ENCODE measurements at places on chromosomes 13 and 19. TPM values are rescaled to one million over a fixed set of nuclear protein-coding genes. Genes with fewer than 3 reads are reported as not detected.

DNA sequence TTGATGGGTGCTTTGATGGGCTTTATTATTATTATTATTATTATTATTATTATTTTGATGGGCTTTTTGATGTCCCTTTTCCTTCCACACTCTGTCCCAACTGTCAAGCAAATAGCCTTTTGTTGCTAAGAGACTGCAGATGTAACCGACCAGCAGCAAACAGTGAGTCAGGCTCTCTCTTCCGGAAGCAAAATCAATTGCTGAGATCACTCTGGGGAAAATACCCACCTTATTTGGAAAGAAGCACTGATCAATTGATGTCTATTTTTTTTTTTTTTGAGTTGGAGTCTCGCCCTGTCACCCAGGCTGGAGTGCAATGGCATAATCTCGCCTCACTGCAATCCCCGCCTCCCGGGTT is 2.9 kb downstream of the LDLR start:
- DNase-seq = peak; percentile 79

The IRGC gene
- total RNA-seq = not detected

DNA sequence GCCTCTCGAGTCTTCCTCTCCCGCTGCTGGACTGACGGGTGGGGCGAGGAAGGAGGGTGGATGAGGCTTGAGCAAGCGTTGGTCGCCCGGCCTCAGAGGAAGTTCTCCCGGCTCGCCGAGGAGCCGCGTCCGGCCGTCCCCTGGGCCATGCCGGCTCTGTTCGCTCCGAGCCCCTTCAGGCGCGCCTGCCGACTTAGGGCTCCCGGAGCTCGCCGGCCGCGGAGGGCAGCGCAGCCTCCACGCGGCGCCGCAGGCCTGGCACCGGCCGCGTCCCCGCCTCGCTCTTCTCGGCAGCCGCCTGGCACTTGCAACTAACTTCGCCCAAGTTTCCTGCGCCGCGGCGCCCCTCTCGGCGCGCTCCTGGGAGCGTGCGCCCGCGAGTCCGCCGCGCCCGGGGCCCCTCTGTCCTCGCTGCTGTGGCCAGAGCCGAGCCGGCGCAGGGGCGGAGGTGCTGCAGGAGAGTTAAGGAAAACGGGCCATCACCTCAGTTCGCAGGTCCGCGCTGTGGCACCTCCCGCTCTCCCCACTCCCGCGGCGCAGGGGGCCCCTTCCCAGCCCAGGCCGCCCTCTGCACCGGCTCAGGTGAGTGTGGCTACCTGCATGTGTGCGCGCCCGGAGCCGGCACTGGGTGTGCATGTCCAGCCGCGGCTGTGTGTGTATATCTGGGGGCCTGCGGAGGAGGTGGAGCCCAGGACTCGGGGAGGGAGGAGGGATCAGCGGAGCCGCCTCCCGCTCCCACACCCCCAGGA is 641 bp upstream of the SOX21 start:
- DNase-seq = peak; percentile 78

The PROSER3 gene
- 5.9 TPM for total RNA-seq

GRCh38 chr13:52760077-52760476 is 20.5 kb upstream of the CNMD start:
- no peak for DNase-seq

- DNase-seq = no peak
Measured at GRCh38 chr13:79003989-79004898, 345.3 kb upstream of the OBI1 start.

DNA sequence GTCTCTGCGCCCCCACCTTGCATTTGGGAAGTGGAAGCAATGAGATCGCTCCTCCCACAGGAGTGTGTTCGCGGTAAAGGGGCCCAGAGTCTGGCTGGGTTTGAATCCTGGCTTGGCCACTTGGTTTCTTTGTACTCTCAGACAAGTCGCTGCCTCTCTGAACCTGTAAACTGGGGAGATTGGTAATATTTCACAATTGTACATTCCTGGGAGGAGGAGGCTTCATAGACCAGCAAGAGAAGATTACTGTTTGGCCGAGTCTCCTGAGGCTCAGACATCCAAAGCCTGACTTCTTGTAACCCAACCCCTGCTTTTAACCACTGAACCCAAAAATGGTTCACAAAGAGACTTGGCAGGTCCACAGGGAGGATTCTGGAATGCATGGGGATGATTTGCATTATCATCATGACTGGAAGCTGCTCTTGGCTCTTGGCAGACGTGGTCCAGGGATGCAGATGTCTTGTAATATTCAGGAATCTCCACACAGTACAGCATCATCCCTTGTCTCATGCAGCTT is 13.6 kb upstream of the STRN4 start:
- DNase-seq = peak; percentile 52

The PSG1 gene
- not detected for total RNA-seq

The MADCAM1 gene
- total RNA-seq = 0.45 TPM

The CDKN2D gene
- not detected for total RNA-seq

GRCh38 chr19:7522923-7523667 is 671 bp downstream of the MCOLN1 start:
- DNase-seq = peak; percentile 15

The CDC16 gene
- 97.7 TPM for total RNA-seq

The SHISA2 gene
- total RNA-seq = 0.43 TPM

DNA sequence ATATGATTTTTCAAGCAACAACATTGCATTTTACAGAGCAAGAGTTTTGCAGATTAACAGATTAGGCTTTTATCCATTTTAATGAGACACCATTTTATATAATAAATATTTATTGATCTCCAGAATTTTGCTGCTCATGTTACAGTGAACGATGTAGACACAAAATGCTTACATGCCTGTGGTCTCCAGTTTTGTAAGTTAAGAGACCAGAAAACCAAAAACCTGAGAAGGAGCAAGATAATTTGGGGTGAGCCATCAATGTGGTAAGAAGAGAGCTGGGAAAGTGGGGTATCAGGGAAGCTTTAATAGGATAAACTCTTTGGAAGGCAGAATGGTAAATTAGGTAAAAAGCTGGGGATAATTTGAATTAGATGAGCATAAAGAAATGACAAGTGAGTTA is 2100.5 kb upstream of the PCDH20 start:
- no peak for DNase-seq

The ERICH6B gene
- total RNA-seq = not detected

- DNase-seq = no peak
Measured at GRCh38 chr13:114097893-114098688, 34.3 kb downstream of the RASA3 start.

DNA sequence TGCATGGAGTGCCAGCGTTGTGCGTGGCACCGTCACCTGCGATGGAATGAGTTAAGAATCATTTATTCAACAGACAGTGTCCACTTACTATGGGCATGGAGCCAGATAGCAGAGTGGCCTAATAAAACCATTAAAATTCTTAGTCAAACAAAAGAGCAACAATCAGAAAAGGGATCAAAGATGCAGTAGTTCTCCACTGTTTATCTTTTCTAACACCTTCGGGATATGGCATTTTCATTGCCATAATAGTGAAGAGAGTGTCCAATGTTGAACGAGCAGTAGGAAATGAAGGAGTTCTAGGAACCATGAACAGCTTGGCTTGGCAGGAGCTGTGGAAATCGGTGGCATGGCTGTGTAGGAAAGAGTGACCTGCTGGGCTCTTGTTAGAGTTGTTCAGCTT is 2.0 kb downstream of the TNFSF11 start:
- no peak for DNase-seq

The NDUFA11 gene
- 106 TPM for total RNA-seq

- DNase-seq = no peak
Measured at GRCh38 chr19:10774893-10775292, 57.0 kb downstream of the DNM2 start.

The GTPBP3 gene
- total RNA-seq = 82.3 TPM

GRCh38 chr13:32267836-32268439 is 47.2 kb downstream of the ZAR1L start:
- peak; percentile 57 for DNase-seq

DNA sequence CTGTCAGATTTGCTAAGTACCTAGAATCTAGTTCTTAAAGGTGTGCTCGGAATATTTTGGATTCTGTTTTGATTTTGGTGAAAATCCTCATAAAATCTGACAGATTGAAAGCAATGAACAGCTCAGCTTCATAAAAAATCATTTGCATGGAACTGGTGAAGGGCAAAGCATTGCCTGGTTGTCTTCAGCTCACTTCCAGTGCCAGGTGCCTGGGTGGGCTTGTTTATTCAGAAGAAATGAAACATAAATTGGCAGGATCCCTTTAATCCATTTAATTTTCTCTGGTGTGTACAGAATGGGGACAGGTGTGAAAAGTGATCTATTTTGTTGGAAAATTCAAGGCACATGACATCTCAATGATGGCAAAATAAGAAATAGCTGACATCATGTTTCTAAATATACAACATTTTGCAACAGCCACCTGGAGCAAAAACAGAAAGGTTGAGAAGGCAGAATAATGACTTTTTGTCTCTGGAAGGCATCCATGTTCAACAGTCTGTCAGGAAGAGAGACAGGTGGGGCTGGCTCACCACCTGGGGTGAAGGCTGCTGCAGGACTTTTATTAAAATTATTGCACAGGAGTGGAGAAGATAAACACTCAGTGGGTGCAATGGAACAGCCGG is 52.2 kb downstream of the RFC3 start:
- DNase-seq = no peak

GRCh38 chr19:3721131-3721886 is 13.1 kb downstream of the TJP3 start:
- DNase-seq = peak; percentile 97

DNA sequence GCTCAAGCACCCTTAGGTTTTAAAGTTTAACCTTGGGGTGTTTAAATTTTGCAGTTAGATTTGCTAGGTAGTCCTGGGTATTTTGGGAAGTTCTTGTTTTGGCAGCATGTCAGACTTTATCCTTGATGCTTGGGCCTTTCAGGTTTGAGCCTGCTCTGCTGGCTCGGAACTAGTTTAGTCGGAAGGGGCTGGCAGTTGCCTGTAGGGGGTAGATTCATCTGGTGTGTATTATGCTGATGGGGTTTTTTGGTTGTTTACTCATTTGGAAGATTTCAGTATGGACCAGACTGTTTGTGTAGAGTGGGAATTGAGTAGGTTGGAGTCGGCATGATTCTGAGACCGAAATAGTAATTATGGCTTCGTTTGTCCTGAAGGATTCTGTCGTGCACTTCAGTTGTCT is 15.1 kb downstream of the ILF3 start:
- DNase-seq = no peak

The SHC2 gene
- total RNA-seq = 25.4 TPM

- DNase-seq = no peak
Measured at GRCh38 chr13:26837102-26837501, 76.5 kb upstream of the GPR12 start.

DNA sequence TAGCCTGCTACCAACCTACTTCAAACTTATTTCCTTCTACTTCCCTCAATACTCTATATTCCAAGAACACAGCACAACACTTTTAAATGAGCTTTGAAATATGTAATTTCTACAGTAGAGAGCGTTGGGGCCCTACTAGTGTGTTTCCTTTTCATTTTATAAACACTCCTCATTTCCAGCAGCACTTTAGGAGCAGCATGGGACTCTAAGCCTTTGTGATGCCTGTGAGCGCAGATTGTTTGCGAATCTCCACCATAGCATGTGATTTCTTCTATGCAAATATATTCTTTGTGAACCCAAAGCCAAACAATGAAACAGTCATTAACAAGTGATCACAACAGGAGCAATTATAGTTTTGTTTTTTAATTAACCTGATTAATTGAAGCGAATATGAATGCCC is 3.6 kb downstream of the SOHLH2 start:
- no peak for DNase-seq

The SHISA7 gene
- not detected for total RNA-seq

Measured in stomach (tissue), 19 donors.